Activated naive CD8-positive, alpha-beta T cell treated with anti-CD3 and anti-CD28 coated beads for 36 hours (primary cell): ENCODE measurements at places on chromosomes 7 and 10. TPM values are rescaled to one million over a fixed set of nuclear protein-coding genes. Genes with fewer than 3 reads are reported as not detected.

- no peak for DNase-seq
Measured at GRCh38 chr10:87803328-87803727, 14.7 kb downstream of the ATAD1 start.

The AGBL3 gene
- 2.2 TPM for total RNA-seq

GRCh38 chr10:118572256-118573041 lies 23.0 kb downstream of the PRLHR start:
- DNase-seq: no peak

DNA sequence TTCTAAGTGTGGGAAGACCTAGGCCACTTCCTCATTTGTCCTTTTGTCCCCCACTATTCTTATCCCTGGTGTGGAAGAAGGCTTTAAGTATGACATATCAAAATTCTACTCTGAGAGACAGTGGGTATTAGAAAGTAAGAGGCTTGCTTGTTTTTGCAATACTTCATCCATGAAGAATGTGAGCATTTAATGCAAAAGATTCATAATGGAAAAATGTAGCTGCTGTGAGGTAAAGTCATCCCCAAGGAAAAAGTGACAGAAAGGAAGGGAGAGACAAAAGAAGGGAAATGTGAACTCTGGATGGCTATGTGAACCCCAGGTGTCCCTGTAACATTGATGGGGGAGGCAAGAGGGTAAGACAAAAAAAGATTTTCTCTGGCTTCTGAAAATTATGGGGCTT lies 607.5 kb downstream of the SORCS1 start:
- DNase-seq: no peak
